ENCODE measurements at places on chromosomes 16 and 17. TPM values are rescaled to one million over a fixed set of nuclear protein-coding genes. Genes with fewer than 3 reads are reported as not detected.

DNA sequence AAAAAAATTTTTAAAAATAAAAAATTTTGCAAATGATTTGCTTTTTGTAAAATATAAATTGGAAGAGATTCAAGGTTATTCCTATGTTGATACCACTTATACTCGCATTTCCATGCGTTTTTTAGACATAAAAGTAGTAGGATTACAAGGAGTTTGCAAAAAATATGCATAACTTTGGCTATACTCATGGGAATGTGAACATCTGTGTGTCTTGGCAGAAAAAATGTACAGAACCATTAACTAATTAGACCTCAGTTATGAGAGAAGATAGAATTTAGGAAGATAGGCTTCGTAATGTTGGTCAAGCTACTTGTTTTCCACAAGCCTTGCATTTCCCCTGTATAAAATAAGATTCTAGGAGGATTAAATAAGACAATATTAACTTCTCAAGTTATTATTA is 61.1 kb upstream of the VPS4A start:
- DNase-seq, result no peak

- no peak for DNase-seq
These were observed 69.4 kb upstream of the CA10 start for GRCh38 chr17:52227926-52228325.

GRCh38 chr16:68902003-68902968 is 59.0 kb downstream of the TANGO6 start:
- peak; percentile 35 for DNase-seq

GRCh38 chr17:33725675-33726271 is 432.7 kb upstream of the ASIC2 start:
- DNase-seq, result peak; percentile 21

DNA sequence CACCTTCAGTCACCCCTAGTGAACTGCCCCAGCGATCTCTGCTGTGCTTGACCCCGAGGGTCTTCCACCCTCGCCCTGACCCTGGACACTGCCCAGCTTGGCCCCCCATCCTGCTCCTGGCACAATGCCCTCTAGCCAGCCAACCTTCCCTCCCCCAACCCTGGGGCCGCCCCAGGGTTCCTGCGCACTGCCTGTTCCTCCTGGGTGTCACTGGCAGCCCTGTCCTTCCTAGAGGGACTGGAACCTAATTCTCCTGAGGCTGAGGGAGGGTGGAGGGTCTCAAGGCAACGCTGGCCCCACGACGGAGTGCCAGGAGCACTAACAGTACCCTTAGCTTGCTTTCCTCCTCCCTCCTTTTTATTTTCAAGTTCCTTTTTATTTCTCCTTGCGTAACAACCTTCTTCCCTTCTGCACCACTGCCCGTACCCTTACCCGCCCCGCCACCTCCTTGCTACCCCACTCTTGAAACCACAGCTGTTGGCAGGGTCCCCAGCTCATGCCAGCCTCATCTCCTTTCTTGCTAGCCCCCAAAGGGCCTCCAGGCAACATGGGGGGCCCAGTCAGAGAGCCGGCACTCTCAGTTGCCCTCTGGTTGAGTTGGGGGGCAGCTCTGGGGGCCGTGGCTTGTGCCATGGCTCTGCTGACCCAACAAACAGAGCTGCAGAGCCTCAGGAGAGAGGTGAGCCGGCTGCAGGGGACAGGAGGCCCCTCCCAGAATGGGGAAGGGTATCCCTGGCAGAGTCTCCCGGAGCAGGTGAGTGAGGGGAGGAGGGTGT is at the start of gene TNFSF13:
TSS of gene TNFSF13 (plus strand) at position 207 of the 776 bp plus-strand sequence. CDS start at position 497, 290 bp downstream.
- peak; percentile 76 for DNase-seq

- no peak for DNase-seq
These were observed 67.9 kb downstream of the METRNL start for GRCh38 chr17:83147280-83147679.

GRCh38 chr17:37604556-37604955 is 4.7 kb downstream of the SYNRG start:
- DNase-seq, result no peak

GRCh38 chr17:21010705-21011596 is 31.9 kb downstream of the USP22 start:
- no peak for DNase-seq

DNA sequence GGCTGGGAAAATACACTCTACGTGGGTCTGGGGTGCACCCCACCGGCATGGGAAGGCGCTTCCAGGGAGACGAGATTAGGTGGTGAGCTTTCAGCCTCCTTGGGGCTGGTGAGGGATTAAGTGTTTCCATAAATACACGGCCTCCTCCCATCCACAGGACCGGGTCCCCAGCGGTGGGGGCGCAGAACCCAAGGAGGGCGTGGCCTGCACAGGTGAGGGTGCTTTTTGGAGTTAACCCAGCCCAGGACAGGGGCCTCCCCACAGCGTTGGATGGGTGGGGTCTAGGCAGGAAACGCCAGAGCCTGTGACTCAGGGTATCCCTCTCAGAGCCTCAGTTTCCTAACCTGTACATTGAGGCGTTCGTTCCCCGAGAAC is 1.1 kb downstream of the C16orf74 start:
- no peak for DNase-seq

GRCh38 chr16:77434530-77435271 is at the start of gene ADAMTS18:
ADAMTS18 (minus strand) TSS chr16:77435034; CDS start chr16:77434695, 339 bp downstream.
- DNase-seq, result no peak

DNA sequence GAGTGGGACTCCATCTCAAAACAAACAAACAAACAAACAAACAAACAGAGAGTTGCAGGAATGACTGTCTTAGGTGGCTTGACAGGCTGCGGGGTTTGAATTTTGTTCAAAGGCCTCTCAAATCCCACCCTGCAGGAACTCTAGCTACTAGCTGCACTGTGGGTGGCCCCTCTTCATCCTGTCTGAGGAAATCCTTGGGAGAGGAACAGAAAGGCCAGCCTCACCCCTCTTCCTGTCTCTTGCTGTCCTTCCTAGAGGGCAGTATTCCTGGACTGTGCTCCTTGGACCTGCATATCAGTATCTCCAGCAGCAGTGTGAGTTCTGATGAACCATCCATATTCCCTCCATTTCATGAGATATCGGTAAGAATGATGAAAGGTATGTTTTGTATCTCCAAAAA is 2.0 kb upstream of the CCDC92B start:
- DNase-seq, result no peak

DNA sequence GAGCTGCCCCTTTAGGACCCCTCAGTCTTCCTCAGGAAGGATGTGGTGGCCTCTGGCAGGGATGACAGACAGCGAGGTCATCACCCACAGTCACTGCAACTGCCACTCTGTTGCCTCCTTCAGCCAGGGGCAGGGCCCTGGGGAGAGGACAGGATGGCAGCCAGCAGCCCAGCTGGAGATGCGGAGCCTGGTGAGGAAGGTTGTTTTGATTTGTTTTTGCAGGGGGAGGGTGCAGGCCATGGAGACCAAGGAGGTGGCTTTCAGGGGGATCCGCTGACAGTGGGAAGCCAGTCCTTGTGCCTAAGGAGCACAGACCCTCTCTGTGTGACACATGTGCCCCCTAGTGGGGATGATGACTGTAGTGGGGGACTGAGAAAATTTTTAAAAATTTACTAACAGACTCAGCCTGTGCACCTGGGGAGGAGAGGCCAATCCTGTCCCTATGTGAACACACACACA is 7.4 kb downstream of the PRCD start:
- DNase-seq, result no peak

GRCh38 chr16:56362057-56362655 is 63.2 kb downstream of the AMFR start:
- DNase-seq, result no peak

GRCh38 chr17:19771971-19772630 is 24.0 kb upstream of the ALDH3A1 start:
- DNase-seq, result no peak

DNA sequence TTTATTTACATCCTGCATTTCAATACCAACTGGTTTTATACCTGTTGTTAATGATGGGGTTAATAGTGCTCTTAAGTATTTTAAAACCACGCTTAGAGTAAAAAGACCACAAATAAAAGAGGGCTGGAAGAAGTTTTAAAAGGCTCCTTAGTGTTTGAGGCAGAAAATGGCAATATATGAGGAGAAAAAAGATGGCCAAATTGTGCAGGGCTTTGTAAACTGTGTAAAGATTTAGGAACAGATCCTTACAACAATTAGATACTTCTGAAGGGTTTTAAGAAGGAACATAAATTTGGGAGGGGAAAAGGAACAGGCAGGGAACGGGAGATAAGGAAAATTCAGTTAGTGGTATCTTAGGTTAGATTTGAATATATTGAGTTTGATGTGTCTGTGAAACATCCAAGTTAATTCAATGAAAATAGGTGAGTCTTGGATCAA is 12.7 kb downstream of the CDC27 start:
- DNase-seq, result no peak

ANKFN1 gene
- 0.37 TPM for total RNA-seq

ATAD5 gene
- 2.0 TPM for total RNA-seq

LGALS9B gene
- total RNA-seq, result 46.2 TPM

CETP gene
- total RNA-seq, result 0.28 TPM

TBC1D3I gene
- total RNA-seq, result 0.22 TPM

Data from left colon (tissue), 2 donors.